ENCODE measurements at places on chromosomes 16 and 17. TPM values are rescaled to one million over a fixed set of nuclear protein-coding genes. Genes with fewer than 3 reads are reported as not detected.

The MMP28 gene
- not detected for total RNA-seq

The CHST6 gene
- total RNA-seq: not detected

The PIK3R5 gene
- 177 TPM for total RNA-seq

The RAB11FIP4 gene
- total RNA-seq: 47.4 TPM

The ZNF23 gene
- total RNA-seq: 7.4 TPM

The NPIPB13 gene
- total RNA-seq: 30.3 TPM

The TBC1D3I gene
- 0.57 TPM for total RNA-seq

The NXPH3 gene
- not detected for total RNA-seq
